ENCODE measurements at places on chromosomes 1 and 21. TPM values are rescaled to one million over a fixed set of nuclear protein-coding genes. Genes with fewer than 3 reads are reported as not detected.

Gene CHI3L2
- total RNA-seq, result 10.6 TPM

DNA sequence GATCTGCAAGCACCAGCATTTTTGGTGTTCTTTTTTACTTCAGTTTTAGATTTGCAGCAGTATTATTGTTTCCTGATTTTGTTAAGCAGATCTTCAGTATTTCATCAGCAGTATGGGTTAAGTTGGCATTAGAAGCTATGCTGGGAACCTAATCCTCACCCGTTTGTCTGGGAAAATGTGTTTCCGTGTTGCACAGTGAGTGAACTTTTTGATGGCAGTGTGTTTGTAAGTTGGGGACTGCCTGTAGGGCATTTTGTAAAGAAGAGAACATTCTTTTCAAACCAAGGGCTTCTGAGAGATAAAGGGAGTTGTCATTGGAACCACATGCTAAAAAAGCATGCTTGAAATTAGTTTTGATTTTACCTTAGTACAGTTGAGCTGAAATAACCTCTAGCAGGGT, 35.9 kb downstream of the UCK2 start:
- no peak for DNase-seq

- DNase-seq, result no peak
Measured at GRCh38 chr1:1974834-1975233, 28.8 kb downstream of the CFAP74 start.

DNA sequence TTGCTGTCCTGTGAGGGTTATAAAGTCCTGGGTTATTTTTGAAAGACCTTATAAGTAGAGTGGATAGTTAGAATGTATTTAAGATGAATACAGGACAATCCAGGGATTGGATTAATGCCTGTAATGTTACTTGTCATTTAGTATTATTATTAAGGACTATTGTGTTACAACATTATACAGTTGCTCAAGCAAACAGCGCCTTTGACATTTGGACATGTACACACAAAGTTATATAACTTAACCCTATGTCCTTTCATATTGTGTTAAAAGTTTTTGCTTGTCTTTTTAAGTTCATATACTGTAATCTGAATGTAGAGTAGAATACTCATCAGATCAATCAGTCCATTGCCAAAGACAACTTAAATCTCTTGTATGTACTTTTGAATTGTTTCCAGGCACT, 2.0 kb downstream of the PRKAA2 start:
- no peak for DNase-seq
